CD4-positive, alpha-beta T cell (primary cell): ENCODE measurements at places on chromosomes 2 and 18.

GRCh38 chr18:63787673-63788072, 12.5 kb downstream of the SERPINB7 start:
- no peak for DNase-seq

GRCh38 chr2:72097276-72097675, 50.4 kb downstream of the CYP26B1 start:
- no peak for DNase-seq

GRCh38 chr2:8424997-8425900, 256.6 kb upstream of the ID2 start:
- DNase-seq, result no peak

GRCh38 chr2:219178377-219179175, 501 bp downstream of the RETREG2 start:
- peak; percentile 33 for DNase-seq

DNA sequence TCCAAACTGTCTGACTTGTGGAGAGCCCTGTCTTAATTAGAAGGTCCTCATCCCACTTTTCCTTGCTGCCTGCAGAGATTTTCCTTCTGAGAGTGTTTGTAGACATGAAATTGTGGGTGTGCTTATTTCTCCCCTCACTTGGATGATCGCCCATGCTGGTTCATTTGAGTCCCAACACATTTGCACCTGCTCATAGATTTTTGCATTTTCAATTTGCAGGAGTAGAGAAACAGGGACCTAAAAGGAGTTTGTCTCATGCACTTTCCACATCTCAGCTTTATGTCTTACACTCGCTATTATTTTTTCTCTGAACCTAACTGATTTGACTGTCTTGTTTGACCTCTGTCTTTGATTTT, 33.2 kb upstream of the FHL2 start:
- DNase-seq, result no peak

- DNase-seq, result no peak
These were observed 54.4 kb downstream of the CRIM1 start for GRCh38 chr2:36409935-36410334.

DNA sequence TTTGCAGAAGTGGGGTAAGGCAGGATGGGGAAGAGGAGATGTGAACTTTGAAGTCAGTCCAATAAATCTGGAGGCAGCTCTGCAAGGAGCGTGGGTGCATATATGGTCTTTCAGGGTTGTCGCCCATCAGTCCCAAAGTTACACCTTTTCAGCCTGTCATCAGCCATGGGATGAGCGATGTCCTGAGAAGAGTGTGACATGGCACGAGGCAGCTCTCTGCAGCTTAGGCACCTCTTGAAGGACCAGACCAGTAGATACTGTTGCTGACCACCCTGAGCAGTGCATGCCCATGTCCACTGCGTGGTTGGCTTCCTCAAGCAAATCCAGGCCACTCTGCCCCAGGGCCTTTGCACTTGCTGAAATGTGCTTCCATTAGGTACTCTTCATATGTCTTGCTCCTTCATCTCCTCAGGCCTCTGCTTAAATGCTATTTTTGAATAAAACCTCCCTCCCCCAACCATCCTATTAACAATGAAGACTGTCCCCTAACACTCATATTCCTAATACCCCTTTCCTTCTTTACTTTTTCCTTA, 171.7 kb downstream of the ACTR3 start:
- no peak for DNase-seq

- DNase-seq, result no peak
These were observed 79.1 kb downstream of the TRABD2A start for GRCh38 chr2:84801811-84802210.

- DNase-seq, result no peak
These were observed 49.9 kb downstream of the LYPD1 start for GRCh38 chr2:132620115-132620514.
